Activated T-helper 1 cell treated with anti-CD3 and anti-CD28 coated beads, Interleukin-12 subunit alpha, Interleukin-12 subunit beta, Interleukin-2, Interleukin-4 antibody, amounts not matched to agents 30 ng/mL and 10 ng/mL and 1 ng/mL, durations not matched to agents 14 hours and 24 hours and 36 hours (primary cell): ENCODE measurements at places on chromosomes 12 and 14. TPM values are rescaled to one million over a fixed set of nuclear protein-coding genes. Genes with fewer than 3 reads are reported as not detected.
A peak's percentile ranks its signal among the peaks of the same experiment; 100 is the strongest.

GRCh38 chr12:112514926-112515642 lies 96.3 kb downstream of the PTPN11 start:
- no peak overlapping the region for H3K4me3 ChIP-seq
- DNase-seq: no peak
- no peaks in the 10 kb centered on the region for H3K4me1 ChIP-seq
- H3K27me3 ChIP-seq: no peaks in the 10 kb centered on the region

- no peak for DNase-seq
- peak overlapping the region; percentile 24 for H3K27ac ChIP-seq
- no peak overlapping the region for H3K4me3 ChIP-seq
- H3K36me3 ChIP-seq: peaks cover 14% of the 10 kb centered on the region
These were observed 12.4 kb downstream of the TECPR2 start for GRCh38 chr14:102375119-102375518.

DNA sequence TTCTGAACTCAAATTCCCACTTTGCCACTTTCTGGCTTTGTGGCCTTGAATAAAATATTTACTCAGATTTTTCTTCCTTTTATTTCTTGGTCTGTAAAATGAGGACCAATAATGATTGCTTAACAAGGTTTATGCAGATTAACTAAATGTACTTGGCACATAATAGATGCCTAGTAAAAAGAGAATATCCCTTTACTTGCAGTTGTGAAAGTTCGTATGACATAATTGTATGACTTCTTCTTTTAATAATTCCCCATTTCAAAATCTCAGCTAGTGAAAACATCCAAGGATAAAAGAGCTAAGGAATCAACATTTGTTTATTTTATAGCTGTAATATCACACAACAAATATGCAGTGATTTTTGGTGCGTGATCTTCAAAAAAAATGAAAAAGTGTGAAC lies 215.6 kb upstream of the ATP2B1 start:
- peaks cover 7% of the 10 kb centered on the region for H3K4me1 ChIP-seq
- no peak overlapping the region for H3K4me3 ChIP-seq
- no peaks in the 10 kb centered on the region for H3K36me3 ChIP-seq
- H3K27me3 ChIP-seq: no peaks in the 10 kb centered on the region
- no peak for DNase-seq

- no peak for DNase-seq
- no peak overlapping the region for H3K4me3 ChIP-seq
- no peak overlapping the region for H3K27ac ChIP-seq
- peaks cover 15% of the 10 kb centered on the region for H3K4me1 ChIP-seq
- peaks cover 7% of the 10 kb centered on the region for H3K27me3 ChIP-seq
These were observed 7.0 kb upstream of the RASSF3 start for GRCh38 chr12:64603183-64603841.

GRCh38 chr14:37695866-37696265 lies 100.4 kb downstream of the TTC6 start:
- DNase-seq: no peak
- H3K36me3 ChIP-seq: no peaks in the 10 kb centered on the region
- H3K4me3 ChIP-seq: no peak overlapping the region
- H3K4me1 ChIP-seq: no peaks in the 10 kb centered on the region

- no peaks in the 10 kb centered on the region for H3K36me3 ChIP-seq
- H3K4me3 ChIP-seq: no peak overlapping the region
- H3K27ac ChIP-seq: no peak overlapping the region
- no peaks in the 10 kb centered on the region for H3K27me3 ChIP-seq
- no peak for DNase-seq
These were observed 44.5 kb downstream of the RERGL start for GRCh38 chr12:18045446-18045992.

DNA sequence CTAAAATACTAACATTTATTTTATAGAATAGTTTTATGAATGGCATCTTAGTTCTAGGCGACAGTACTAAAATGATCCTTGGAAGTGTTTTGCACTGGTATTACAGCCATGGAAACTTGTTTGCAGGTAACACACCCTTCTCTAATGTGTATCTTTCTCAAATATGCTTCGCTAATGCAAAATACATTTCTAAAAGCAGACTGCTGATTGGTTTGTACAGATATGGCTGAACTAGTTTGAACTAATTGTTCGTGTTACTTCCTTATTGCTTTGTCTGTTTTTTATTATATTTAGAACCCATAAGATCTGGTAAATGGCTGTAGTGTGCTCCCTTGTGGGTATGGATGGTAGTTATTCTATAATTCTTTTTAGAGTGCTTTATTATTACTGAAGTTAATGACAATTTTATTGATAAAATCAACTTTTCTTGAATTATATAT lies 53.0 kb downstream of the ATF7IP start:
- peaks cover 56% of the 10 kb centered on the region for H3K4me1 ChIP-seq
- H3K36me3 ChIP-seq: peaks cover 39% of the 10 kb centered on the region
- peak overlapping the region; percentile 46 for H3K4me3 ChIP-seq
- H3K27me3 ChIP-seq: no peaks in the 10 kb centered on the region

DNA sequence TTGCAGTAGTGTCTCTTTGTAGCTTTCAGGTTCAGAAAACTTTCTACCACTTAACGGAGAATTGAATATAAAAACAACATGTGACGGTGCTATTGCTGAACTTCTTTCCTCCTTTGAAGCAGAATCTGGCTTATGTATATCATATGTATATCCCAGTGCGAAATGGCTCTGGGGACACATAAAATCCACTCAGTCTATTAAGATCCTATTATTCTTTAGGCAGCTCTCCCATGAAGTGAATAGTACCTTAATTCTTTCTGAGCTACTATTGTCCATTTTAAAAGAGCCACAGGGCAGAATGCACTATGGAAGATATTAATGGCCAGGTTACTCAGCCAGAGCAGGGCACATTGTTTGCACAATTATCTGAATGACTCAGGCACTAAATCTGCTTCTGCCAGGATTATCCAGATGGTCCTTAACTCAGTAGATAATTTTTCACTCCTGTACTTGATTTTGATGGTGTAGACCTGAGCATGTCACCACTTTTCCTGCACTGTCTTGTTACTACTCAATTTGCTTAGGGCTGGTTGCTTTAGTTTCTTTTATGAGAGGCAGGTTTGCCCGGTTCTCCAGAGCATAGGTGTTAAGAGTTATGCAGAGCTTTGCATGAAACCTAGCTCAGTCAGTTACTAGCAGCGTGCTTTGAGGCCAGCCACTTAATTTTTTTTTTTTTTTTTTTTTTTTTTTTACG lies 5.5 kb downstream of the CNTN1 start:
- DNase-seq: no peak
- H3K27ac ChIP-seq: no peak overlapping the region
- peaks cover 25% of the 10 kb centered on the region for H3K27me3 ChIP-seq
- no peaks in the 10 kb centered on the region for H3K4me1 ChIP-seq

DNA sequence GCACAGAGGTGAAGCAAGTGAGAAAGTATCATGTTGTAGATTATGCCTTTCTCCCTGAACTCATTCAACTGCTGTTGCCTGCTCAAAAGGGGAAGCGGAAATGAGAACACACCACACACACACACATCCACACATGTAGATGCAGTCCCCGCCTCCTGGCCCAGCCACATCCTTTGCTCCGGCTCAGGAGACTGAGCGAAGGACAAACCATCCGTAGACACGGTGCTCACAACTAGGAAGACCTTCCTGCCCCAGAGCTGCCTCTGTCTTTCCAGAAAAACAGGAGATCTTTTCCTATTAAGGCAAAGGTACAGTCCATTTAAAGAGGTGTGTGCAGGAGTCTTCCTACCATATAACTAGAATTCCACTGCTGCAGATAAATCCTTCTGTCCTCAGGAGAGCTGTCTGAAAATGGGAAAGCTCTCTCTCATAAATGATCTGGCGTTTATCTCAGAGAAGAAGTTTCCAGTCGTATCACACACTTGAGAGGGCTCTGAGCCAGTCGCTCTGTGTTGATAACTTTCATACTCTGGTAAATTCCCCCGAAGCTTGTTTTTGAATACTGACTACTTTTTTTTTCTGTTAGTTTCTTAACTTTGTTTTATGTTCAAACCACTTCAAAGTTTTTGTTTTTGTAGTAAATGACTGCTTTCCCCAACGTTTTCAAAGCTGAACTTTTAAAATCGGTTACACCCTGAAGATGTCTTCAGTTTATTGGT lies at the start of gene TESPA1:
TESPA1 (minus strand) TSS at position 105 of the 719 bp plus-strand sequence. CDS start 10,200 bp downstream, outside the sequence.
- H3K36me3 ChIP-seq: peaks cover 46% of the 10 kb centered on the region
- H3K27me3 ChIP-seq: no peaks in the 10 kb centered on the region
- peak; percentile 82 for DNase-seq
- peak within 1 kb of the TSS; percentile 90 for H3K27ac ChIP-seq

DNA sequence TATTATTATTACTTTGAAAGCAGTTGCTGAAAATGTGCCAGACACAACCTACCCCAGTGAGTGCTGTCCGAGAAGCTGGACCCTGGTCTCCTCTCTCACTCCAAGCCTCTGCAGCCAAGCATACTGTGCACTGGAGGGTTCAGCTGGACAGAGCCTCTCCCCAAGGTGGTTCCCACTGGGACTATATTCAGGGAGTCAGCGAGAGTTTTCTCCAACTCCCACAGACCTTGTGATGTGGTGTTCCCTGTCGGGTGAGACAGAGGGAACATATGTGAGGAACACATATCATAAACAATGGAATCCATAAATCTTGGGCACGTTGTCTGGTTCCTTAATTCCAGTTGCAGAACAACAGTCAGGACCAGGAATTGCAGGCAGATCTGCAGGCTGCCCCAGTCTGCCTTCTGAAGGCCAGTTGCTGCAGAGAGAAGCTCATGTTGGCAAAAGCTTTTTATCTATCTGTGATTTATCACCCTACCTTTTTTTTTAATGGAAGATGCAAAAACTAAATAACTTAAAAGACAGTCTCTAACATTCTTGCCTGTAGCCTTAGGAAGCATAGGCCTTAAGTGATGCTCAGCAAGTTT lies 619.8 kb upstream of the TBX3 start:
- no peak overlapping the region for H3K27ac ChIP-seq
- no peaks in the 10 kb centered on the region for H3K36me3 ChIP-seq
- no peak for DNase-seq

KLHL33 gene
- 0.05 TPM in 2 replicates for total RNA-seq

SERPINA10 gene
- total RNA-seq: not detected in 2 replicates

TMTC1 gene
- total RNA-seq: 0.49 and 0.57 TPM in 2 replicates

HHIPL1 gene
- total RNA-seq: not detected in 2 replicates

RASSF8 gene
- total RNA-seq: 0.12 and 0.13 TPM in 2 replicates

GARIN6 gene
- not detected in 2 replicates for total RNA-seq

CIDEB gene
- 18.1 and 18.7 TPM in 2 replicates for total RNA-seq

SPIC gene
- total RNA-seq: not detected in 2 replicates
